ENCODE measurements at places on chromosomes 12 and 14. TPM values are rescaled to one million over a fixed set of nuclear protein-coding genes. Genes with fewer than 3 reads are reported as not detected.
A peak's percentile ranks its signal among the peaks of the same experiment; 100 is the strongest.

DNA sequence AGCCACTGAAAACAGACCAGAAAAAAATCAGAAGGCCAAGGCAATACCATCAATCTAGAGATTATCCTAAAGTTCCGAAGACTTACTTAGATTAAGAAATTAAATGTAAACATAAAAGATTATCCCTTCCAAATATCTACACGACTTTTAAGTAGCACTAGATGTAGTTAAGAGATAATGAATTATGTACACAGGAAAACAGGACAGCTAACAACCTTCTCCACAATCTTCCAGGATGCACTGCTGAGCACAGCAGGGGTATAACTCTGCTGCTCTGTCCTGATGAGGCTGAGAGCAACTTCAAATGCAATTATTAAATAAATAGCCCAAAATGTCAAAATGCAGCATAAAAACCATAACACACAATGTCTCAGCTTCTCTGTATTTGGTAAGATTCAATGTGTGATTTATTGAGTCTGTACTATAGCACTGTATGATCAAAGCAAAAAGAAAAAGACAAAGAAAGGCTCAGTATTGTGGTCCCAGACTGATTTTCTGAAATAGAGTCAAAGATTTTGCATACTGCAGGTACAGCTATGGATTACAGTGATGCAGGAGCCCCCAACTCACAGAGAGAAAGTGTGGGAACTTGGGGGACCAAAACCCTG lies 56.9 kb downstream of the TMTC1 start:
- no peak for DNase-seq

GRCh38 chr12:88566430-88566829 lies 13.8 kb downstream of the KITLG start:
- peak; percentile 81 for DNase-seq

GRCh38 chr14:75518625-75519024 lies 3.6 kb upstream of the BATF start:
- DNase-seq = no peak

GRCh38 chr12:112868459-112869041 lies 38.2 kb upstream of the OAS1 start:
- no peak for DNase-seq

- DNase-seq = peak; percentile 90
Observed at GRCh38 chr12:24045816-24046257, 96.4 kb upstream of the SOX5 start.

DNA sequence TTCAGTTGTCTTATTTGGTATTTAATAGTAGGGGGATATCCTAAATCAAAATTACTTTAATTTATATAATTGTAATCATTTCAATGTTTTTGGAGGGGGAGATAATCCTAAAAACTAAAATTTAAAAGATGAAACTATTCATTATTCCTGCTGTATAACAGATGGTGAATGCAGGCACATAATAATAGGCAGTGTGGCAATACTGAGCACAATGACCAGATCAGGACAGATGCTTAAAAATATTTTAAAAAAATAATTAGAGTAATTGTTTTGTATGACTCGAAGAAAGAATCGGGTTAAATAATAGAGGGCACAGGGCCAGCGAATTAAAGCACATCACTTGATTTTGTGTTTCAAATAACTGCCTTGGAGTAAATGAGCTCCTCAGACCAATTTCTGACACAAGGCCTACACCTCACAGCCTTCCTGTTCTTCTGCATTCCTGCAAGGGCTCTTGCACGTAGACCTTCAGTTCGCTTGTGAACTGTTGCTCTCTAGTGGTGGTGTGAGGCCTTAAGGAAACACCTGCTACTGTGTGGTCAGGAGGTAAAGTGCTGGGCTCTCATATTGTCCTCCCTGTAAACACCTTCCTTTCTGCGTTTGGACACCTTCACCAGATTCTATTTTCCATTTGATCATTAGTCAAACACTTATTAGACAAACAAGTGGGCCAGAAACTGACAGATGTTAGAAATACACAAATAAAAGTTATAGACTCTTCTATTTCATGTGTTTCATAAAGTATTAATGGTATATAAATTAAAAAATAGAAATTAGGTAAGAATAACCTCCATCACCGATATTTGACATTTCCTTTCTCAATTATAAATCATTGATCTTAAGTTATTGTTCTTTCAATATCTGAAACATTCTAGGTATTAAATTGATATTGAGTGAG lies 29.3 kb upstream of the KLRF1 start:
- peak; percentile 57 for DNase-seq

GRCh38 chr12:38711054-38711453 lies 194.3 kb downstream of the CPNE8 start:
- DNase-seq = no peak

The RPGRIP1 gene
- total RNA-seq = not detected

The CAPRIN2 gene
- 23.1 TPM for total RNA-seq
